A172 (cell line): ENCODE measurements at places on chromosomes 5 and 9. TPM values are rescaled to one million over a fixed set of nuclear protein-coding genes. Genes with fewer than 3 reads are reported as not detected.

- no peak for DNase-seq
Observed at GRCh38 chr5:98798371-98798770, 24.9 kb downstream of the RGMB start.

GRCh38 chr9:75186767-75187380 is 98.6 kb downstream of the OSTF1 start:
- peak; percentile 23 for DNase-seq

DNA sequence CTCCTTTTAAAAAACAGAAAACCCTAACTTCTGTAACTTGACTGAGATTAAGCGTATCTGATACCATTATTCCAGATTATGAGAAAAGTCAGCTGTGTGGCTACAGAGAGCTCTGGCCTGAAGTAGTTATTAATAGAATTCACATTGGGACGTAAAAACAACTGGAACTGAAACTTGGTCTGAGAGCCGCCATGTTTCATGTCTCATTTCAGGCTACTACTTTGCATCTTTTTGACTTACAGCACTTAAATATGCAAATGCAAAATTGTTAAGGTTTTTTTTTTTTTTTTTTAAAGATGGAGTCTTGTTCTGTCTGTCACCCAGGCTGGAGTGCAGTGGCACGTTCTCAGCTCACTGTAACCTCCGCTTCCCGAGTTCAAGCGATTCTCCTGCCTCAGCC is 25.2 kb downstream of the MAP3K1 start:
- DNase-seq: no peak

INSYN2B gene
- 15.6 and 16.3 TPM in 2 replicates for total RNA-seq

DNA sequence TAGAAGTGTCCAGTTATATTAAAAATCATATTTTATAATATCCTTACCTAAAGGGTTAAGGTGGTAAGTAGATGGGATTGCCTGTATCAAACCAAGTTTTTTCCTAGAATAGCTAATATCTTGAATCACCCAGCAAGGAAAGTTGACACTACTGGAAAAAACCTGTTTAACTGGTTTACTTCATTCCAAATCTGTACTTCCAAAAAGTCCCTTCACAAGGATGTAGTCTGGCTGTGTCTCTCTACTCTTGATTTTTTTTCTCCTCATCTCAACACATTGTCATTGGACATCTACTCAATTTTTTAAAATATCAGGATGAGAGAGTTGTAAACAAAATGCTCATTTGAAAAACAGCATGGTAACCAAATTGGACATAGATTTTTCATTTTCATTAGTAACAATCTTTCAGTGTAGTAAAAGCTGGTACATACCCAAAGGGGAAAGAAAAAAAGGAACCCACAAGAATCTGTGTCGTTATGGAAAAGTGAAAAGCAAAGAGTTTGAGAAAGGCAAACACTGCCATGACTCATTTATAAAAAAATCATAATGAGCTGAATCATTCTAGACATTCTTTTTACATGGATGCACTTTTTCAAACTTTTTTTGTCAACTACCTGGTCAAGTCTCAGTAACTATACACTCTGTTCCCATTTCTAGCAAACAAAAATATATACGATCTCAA is 173.5 kb downstream of the GLIS3 start:
- peak; percentile 55 for DNase-seq

DNA sequence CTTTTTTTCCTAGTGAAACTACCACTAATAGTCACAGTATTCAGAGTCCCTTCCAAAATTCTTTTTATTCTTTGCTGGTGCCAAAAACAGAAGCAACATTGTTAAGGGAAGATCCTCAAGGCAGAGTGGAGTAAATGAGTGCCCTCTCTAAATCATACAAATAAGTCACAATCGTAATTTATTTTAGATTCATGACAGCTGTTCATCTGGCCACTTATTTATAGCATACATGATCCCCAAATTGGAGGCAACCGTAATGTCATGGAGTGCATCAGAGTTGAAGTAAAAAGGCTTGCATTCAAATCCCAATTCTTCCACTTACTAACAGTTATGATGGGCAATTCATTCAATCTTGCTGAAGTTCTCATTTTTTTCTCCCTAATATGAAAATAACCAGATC is 33.4 kb downstream of the POLK start:
- no peak for DNase-seq

GRCh38 chr9:35793461-35793860 is 2.1 kb downstream of the NPR2 start:
- no peak for DNase-seq

DNA sequence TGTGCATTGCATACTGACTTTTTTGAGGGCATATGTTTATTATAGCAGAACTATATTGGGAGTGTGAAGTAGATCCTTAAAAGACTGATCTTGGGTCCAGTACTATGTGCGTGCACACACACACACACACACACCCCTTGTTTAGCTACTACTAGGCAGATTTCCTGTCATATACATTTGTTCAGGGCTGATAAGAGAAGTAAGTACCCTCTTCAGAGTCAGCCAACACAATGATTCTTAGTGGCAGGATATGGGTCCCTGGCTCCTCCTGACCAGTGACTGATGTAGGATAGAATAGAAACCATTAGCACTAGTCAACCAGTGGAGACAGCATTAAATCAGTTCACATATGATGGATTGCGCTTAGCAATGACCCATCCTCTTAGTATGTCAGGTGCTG is 76.2 kb upstream of the MIER3 start:
- DNase-seq: no peak

PCA3 gene
- not detected in 2 replicates for total RNA-seq

ARL10 gene
- total RNA-seq: not detected in 2 replicates

DNA sequence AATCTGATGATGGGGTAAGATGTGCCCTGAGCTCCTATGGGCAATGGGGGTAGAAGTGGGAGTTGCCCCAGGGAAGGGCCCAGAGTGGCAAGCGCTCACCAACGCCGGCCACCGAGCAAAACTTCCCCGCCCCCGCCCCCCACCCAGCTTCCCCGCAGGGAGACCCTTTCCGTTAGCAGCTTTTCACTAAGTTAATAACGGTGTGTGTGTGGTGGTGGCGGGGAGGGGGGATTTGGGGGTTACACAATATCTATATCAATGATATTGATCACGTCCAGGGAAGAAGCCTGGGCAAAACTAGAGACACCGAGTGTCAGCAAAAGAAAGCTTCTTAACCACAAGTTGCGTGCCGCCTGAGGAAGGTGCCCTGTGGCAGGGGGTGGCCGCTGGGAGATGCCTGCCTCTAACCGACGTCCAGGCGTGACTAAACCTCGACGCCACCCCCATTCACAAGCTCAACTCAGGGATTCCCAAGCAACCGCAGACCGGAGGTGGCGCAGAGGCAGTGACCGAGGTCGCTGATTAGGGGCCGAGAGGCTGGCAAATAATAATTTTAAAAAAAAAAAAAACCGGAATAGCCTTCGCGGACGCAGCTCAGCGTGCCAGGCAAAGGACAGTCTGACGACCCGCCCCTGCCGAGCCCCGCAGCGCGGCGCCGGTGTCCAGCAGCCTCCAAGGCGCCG is 222.6 kb downstream of the MEF2C start:
- peak; percentile 76 for DNase-seq

DNA sequence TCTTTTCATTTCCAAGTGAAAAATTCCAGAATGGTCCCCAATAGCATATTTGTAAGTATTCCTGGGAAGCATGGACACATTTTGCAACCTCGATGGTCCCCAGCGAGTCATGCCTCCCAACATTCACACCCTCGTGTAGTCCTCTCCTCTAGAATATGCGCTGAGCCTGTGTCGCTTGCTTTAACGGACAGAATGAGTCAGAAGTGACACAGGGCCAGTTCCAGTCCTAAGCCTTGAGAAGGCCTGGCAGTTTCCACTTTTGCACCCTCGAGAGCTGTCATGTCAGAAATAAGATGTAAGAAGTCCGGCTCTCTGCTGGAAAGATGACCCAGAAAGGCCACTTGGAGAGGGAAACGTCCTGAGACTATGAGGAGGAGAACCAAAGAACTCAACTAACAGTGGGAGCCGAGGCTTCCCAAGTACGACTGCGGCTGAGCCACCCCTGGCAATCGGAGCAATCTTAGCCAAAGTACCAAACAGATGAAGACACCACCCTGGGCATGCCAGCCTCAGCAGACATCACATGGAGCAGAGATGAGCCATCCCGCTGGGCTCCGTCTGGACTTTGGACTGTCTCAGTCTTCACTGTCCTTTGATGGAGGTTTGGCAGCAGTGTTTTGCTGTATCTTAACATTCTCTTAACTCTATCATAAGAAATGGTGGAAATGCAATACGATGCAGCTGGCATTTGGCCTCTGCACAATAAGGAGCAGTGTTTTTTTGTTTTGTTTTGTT is 42.6 kb upstream of the GFPT2 start:
- DNase-seq: peak; percentile 30

DNA sequence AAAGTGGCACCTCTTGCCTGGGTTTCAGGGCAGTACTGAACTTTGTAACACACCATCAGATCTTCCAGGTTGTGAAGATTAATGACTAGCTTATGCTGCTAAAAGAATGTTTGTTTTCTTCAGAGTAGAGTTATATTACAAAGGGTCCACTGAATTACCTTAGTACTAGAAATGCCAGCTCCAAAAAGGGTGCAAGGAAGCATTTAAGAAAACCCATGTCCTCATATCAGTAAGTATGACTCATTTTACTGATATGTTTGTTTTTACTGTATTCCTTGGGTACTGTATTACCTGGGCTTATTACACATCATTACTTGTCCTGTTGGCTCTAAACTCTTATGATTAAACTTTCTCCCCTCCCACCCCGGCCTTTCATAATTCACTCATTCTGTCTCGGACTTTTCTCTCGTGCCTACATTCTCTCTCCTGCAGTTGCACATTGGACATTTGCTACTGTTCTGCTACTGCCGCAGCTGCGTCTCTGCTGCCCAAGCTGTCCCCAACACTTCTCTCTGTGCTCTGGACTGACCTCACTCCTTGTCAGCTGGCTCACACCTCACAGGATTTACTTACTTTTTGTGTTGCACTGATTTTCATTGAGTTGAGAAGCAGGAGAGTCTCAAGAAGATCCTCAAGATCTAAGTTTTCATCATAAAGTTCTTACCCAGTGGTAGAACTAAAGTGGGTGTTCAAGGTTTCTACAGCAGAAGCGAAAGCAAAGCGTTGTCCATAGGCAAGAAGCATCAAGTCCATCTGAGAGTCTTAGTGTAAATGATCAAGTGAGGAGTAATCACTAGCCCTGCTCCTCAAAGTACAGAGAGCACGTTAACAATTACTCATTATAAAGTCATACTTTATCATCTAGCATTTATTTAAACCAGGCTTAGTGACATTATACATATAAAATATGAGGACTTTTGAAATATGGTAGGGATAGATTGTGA is 53.2 kb upstream of the C9orf72 start:
- peak; percentile 23 for DNase-seq

- no peak for DNase-seq
Observed at GRCh38 chr5:32254881-32255539, 57.7 kb downstream of the MTMR12 start.

GRCh38 chr9:37032713-37033112 is 1.4 kb downstream of the PAX5 start:
- DNase-seq: no peak

DNA sequence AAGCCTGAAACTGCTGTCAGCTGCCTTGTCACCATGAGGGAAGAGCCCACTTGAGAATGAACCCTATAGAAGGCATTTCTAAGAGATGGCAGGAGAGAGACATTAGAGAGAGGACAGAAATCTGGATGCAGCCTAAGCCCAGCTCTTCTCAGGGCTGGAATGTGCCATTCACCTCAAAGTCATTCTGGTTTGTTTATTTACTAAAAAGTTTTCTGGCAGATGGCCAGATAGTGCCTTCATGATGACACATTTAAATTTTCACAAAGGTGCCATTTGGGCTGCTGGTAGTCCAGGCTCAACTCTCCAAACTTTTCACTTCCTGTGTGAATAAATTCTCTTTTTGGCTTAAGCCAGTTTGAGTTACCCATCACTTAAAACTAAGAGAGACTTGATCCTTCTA is 144.6 kb upstream of the ZNF366 start:
- peak; percentile 19 for DNase-seq

ACER2 gene
- 1.7 and 2.4 TPM in 2 replicates for total RNA-seq

- no peak for DNase-seq
Observed at GRCh38 chr9:126638571-126639132, 24.9 kb downstream of the LMX1B start.

- peak; percentile 90 for DNase-seq
Observed at GRCh38 chr5:14108170-14108996, 34.8 kb upstream of the TRIO start.

DNA sequence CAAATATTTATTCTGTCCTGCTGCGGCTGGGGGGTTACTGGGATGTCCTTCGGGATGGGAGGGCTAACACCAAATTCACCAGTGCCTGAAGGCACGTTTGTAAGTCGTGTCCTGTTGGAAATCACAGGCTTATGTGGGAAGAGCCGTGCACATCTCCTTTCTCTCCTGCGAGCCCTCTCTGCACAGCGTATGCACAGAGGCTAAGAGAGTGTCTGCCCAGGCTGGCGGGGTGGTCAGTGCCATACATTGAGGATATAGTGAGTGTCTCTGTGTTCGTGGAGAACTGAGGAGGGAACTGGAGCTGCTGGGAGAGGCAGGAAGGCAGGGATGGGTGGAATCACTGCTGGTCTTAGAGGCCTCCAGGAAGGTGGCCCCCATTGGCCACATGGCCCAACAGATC is 110.1 kb downstream of the WNK2 start:
- no peak for DNase-seq

FCHSD1 gene
- total RNA-seq: 7.1 and 21.6 TPM in 2 replicates

GRCh38 chr5:52743970-52744369 is 43.7 kb upstream of the ITGA1 start:
- no peak for DNase-seq

P4HA2 gene
- 58.7 and 71.7 TPM in 2 replicates for total RNA-seq

MZB1 gene
- total RNA-seq: not detected in 2 replicates

DNA sequence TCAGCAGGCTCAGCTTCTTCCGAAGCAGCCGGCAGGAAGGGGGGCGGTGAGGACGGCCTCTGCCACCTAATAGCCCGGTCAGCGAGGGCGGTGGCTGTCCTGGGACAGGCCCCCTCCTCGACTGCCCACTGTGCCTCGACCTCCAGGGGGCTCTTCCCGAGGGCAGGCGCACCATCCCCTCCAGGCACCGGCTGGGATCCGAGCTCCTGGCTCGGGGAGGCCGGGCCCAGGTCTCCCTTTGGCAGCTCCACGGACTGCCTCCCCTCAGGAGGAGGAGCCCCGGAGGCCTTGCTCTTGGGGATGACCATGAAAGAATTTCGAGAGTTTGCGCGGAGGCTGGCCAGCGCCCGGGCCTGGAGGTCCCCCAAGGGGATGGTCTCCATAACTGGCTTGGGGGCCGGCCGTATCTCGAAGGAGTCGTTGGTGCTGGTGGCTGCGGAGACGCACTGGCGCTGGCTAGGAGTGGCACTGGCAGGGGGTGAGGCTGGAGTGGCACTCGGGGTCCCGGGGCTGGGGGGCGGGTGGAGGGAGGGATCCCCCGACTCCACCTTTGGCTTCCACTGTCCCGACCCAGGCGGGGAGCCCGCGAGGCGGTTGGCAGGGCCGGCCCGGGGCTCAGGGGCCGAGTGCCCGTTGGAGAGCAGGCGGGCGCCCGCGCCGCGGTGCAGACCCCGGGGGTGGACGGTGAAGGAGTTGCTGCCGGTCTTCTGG is 975 bp downstream of the TPRN start:
- no peak for DNase-seq

CD14 gene
- 2.3 TPM in 1 of 2 replicates, not detected in the other for total RNA-seq

CERT1 gene
- total RNA-seq: 16.2 and 17.6 TPM in 2 replicates

PCDHA10 gene
- 0.02 and 0.10 TPM in 2 replicates for total RNA-seq

GLDC gene
- total RNA-seq: 2.3 and 2.9 TPM in 2 replicates
